Cardiac septum (tissue), 1 donor: ENCODE measurements at places on chromosomes 6 and 20. TPM values are rescaled to one million over a fixed set of nuclear protein-coding genes. Genes with fewer than 3 reads are reported as not detected.

- DNase-seq: no peak
Measured at GRCh38 chr6:166460473-166461437, 78.0 kb upstream of the MPC1 start.

Gene BHLHE23
- total RNA-seq: not detected

- no peak for DNase-seq
Measured at GRCh38 chr6:137647762-137648447, 153.7 kb upstream of the OLIG3 start.

GRCh38 chr6:20126102-20126752, 86.0 kb downstream of the MBOAT1 start:
- no peak for DNase-seq

Gene OPN5
- not detected for total RNA-seq

Gene TMEM74B
- total RNA-seq: 2.7 TPM

Gene C2
- 5.1 TPM for total RNA-seq

Gene DNAH8
- 0.03 TPM for total RNA-seq
